ENCODE measurements at places on chromosomes 6 and 20.

- DNase-seq: no peak
Observed at GRCh38 chr20:56574531-56575142, 41.6 kb downstream of the FAM209B start.

- peak; percentile 44 for DNase-seq
Observed at GRCh38 chr6:111996144-111996865, 57.6 kb upstream of the CCN6 start.

- DNase-seq: no peak
Observed at GRCh38 chr6:105359419-105360370, 43.2 kb downstream of the PREP start.

- DNase-seq: no peak
Observed at GRCh38 chr6:140893432-140893831, 1239.3 kb upstream of the GJE1 start.

DNA sequence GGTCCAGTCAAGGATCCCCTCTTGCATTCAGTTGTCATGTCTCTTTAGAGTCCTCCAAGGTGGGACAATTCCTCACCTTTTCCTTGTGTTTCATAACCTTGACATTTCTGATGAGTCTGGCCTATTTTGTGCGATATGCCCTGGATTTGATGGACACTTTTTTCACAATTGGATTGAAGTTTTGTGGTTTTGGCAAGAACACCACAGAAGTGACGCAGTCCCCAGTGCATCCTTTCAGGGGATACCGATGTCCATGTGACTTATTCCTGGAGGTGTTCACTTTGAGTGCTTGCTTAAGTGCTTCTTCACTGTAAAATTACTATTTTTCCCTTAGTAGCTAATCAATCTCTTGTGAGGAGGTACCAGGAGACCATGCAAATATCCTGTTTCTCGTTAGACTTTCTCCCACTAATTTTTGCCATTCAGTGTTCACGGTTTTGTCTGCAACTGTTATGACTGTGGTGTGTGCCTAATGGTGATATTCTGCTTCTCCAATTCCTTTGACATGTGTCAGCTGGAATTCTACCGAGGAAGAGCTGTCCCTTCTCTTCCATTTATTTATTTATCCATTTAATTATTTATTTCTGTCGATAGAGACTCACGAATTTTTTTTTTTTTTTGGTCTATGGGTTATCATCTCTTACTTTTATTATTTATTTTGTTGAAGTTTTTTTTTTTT lies 30.8 kb downstream of the BPIFB4 start:
- DNase-seq: no peak

DNA sequence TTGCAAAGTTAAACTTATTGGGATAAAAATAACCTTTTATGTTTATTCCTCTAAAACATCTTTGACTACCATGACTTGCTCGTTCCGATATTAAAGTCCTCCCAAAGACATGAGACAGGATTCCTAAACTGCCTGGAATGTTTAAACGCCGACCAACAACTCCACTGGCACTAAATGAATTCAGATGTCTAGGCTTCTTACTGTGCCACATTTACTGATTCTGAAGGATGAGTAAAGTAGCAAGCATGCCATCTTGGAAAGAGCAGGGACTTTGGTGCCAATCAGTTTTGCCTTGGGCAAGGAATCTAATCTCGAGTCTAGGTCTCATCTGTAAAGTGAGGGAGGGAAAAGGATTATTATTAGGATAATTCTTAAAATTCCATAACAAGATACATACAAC lies 25.3 kb downstream of the MBOAT1 start:
- no peak for DNase-seq

DNA sequence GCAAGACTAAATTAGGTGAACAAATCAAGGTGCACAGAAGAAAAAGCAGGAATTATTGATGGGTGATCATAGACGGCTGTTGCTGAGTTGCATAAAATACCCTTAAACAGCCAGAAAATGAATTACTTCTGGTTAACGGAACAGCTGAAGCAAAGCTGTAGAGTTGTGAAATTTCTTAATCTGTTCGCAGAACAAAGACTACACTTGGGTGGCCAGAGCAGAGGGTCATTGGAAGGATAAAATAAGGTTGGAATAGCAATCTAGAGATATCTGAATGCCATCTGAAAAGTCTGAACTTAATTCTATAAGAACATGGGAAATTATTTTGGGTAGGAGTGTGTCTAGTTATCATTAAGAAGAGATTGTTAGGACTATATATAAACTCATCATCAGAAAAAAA lies 339.1 kb upstream of the RSPO3 start:
- no peak for DNase-seq

GRCh38 chr6:44704240-44705150 lies 317.0 kb downstream of the CDC5L start:
- DNase-seq: no peak
